GM12891 (cell line): ENCODE measurements at places on chromosomes 1 and 21.

GRCh38 chr1:241081473-241081872, 275.5 kb downstream of the RGS7 start:
- no peak for DNase-seq

GRCh38 chr1:176648556-176648955, 185.6 kb downstream of the PAPPA2 start:
- no peak for DNase-seq

DNA sequence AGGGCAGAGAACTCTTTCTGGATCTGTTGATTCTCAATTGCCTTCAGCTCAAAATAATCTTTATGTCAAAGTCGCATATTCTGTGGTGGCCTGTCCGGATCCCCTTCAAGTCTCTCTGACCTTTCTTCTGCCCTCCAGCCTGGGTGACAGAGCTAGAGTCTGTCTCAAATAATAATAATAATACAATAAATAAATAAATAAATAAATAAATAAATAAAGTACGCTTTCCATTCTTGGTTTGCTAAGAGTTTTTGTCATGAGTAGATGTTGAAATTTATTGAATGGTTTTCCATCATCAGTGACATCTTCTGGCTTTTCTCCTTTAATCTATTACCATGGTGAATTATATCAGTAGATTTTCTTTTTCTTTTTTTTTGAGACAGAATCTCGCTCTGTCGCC, 30.7 kb downstream of the ERRFI1 start:
- DNase-seq, result no peak

DNA sequence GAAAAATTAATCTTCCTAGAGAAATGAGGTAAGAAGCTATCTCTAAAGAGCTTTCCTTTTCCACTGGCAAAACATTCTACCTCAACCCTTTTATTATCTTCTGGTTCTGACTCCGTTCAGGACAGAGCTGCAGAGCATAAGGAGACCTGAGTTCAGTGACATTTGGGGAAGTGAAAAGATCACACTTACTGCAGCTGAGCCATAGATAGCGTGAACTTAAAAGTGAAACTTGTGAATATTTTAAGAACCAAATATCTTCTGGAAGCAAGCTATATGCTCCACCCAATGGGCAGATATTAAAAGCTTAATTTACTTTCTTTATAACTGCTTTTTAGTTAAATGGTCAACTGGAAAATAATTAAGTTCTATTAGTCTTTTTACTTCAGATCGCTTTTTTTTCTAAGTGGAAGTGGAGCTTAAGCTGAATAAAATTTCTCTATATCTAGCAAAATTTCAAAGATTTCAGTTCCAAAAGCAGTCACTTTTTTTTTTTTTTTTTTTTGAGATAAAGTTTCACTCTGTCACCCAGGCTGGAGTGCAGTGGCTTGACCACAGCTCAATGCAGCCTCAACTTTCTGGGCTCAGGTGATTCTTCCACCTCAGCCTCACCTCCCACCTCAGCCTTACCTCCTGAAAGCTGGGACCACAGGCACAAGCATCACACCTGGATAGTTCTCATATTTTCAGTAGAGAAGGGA, 11.9 kb downstream of the PTPN22 start:
- DNase-seq, result no peak

DNA sequence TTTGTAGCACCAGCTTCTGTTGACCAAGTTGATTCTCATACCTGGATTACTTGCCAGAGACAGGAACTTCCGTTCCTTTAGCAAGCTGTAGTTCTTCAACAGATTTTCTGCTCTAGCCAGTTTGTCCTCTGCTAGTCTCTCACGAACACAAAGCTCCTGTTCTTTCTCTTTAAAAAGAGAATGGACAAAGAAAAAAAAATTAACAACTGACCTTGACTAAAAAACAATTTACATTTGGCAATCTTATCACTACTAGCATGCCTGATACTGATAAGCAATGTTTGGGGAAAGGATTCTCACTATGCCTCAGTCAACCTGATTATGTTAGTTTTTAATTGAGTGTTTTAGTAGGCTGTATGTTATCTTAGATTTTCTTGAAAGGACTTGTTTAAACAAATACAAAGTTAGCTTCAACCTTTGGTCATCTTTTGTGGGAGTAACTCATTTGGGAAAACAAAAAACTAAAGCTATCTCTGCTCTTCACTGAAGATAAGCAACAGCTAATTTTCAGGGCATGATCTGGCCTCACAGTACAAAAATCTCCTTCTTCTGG, 8.3 kb downstream of the NEK2 start:
- no peak for DNase-seq

GRCh38 chr1:31532173-31532572, 44.1 kb upstream of the TINAGL1 start:
- DNase-seq, result no peak
